ENCODE measurements at places on chromosomes 7 and 10.

DNA sequence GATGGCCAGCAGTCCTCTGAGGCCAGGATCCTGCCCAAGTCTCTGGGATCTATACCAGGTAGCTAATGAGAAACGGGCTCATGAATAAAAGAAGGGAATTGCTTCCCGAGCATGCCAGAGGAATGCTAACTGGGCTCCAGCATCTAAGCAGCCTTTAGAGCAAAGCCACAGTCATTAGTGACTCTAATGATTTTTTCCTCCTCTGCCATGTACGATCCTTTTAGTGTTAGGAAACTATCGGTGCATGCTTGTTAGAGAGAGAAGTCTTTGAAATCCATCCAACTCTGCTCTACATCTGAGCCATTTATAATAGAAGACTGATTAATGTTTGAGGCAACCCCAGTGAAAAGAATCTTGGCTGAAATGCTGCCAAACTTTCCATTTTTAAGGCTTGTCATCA is 124.9 kb upstream of the TCERG1L start:
- no peak for DNase-seq

DNA sequence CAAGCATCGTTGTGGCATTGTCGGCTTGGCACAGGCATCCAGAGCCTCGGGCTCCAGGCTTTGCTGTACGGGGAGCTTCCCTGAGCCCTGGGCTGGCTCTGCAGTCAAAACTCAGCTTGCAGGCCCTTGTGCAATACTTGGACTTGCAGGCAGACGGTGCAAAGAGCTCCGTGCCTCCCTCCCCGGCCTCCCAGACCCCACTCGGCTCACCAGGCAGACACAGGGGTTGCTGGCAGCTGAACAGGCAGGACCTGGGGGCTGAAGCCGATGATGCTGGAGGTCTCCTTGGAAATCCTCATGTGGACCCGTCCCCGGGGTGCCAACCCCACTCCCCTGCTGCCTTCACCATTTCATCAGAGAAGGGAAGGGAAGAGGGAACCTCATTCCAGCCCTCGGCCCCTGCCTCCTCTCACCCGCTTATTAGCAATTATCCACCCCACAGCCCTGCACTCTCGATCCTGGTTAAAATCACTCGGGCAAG is 59.6 kb upstream of the GNA12 start:
- no peak for DNase-seq

- DNase-seq = no peak
Measured at GRCh38 chr10:35739998-35740397, 97.9 kb upstream of the FZD8 start.

DNA sequence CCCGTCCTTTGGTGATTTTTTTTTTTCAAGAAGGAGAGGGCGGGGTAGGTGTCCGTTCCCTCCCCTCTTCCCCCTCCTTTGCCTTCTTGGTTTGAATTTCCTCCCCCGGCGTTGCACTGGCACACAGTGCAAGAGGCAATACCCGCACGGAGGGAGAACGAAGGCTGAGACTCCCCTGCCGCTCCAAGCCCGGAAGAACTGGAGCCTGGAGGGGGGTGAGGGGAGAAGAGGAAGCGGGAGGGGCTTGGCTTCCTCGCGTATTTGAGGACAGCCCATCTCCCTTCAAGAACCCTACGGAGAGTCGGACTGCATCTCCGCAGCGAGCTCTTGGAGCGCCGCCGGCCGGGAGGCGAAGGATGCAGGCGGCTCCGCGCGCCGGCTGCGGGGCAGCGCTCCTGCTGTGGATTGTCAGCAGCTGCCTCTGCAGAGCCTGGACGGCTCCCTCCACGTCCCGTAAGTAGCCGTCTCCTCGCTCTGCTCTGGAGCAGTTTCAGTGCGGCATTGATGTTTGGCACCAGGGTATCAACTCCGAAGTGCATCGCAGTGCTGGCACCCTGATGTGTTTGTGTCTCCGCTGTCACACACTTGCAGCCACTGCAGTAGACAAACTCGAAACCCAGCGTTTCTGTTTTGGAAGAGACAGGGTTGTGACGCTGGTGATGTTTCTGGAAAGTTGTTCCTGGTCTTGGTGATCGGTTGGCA is at the start of gene CNTNAP2:
TSS of gene CNTNAP2 (plus strand) at position 281 of the 702 bp plus-strand sequence. CDS start at position 357, 76 bp downstream.
- DNase-seq = no peak

GRCh38 chr7:35714862-35715261 is 19.9 kb upstream of the HERPUD2 start:
- no peak for DNase-seq

DNA sequence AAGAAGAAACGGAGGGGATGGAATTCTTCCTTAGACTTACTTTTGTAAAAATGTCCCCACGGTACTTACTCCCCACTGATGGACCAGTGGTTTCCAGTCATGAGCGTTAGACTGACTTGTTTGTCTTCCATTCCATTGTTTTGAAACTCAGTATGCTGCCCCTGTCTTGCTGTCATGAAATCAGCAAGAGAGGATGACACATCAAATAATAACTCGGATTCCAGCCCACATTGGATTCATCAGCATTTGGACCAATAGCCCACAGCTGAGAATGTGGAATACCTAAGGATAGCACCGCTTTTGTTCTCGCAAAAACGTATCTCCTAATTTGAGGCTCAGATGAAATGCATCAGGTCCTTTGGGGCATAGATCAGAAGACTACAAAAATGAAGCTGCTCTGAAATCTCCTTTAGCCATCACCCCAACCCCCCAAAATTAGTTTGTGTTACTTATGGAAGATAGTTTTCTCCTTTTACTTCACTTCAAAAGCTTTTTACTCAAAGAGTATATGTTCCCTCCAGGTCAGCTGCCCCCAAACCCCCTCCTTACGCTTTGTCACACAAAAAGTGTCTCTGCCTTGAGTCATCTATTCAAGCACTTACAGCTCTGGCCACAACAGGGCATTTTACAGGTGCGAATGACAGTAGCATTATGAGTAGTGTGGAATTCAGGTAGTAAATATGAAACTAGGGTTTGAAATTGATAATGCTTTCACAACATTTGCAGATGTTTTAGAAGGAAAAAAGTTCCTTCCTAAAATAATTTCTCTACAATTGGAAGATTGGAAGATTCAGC is 158.7 kb upstream of the LANCL2 start:
- no peak for DNase-seq

GRCh38 chr10:69449841-69450240 is 1.4 kb upstream of the TSPAN15 start:
- DNase-seq = no peak

DNA sequence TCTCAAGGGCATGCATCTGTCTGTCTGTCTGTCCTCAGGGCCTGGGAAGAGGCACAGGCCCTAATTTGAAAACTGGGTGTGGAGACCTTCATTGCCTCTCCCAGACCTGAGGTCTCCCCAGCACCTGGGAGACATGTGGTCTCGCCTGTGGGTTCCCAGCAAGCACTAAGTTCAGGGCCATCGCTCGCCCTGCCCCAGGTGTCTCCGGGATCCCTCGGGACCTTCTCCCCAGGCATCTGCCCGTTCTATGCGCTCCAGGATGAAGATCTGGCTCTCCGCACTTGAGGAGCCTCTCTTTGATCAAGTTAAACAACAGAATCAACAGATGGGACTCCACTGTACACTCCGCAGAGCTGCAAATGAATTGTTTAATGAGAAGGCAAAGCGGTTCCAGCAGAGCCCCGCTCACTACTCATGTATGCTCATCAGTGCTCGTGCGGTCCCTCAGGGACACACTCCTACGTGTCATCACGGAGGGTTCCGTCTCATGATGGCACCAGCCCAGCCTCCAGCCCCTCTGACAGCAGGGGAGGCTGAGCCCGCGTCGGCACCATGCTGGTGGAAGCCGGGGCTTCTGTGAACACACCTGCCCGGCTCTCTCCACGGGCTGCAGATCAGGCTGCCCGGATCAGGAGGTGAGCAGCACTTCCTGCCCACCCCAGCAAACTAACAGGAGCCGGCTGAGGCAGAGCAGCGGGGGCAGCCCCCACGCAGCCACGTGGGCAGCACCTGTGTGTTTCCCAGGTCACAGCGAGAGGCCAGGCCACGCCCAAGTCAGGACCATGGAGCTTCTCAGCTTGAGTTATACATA is 132.8 kb downstream of the TCERG1L start:
- no peak for DNase-seq

DNA sequence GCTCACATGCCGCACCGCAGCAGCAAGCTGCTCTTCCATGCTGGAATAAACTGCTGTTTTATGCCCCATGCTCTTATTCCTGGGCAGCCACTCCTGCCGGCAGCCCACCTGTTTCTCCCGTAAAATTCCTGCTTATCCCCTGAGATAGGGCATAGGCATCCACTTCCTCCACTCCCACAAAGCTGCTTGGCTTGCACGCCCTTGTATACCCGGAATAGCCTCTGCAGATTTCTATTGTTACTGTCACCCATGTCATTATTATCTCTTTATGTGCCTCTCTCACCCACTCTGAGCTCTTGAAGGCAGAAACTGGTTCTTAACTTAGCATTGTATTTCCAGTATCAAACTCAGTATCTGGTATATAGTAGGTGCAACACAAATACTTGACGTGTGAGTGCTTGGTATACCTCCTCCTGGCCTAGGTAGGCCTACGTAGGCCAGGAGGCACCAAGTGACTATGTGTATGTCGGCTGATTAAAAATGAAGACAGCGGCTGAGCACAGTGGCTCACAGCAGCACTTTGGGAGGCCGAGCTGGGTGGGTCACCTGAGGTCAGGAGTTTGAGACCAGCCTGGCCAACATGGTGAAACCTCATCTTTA is 193.4 kb downstream of the CCDC3 start:
- DNase-seq = no peak

- DNase-seq = no peak
Measured at GRCh38 chr10:60208676-60209269, 180.9 kb downstream of the ANK3 start.

Measured in sciatic nerve (tissue), 2 donors.